Neural crest cell (in vitro differentiated cells): ENCODE measurements at places on chromosomes 2 and 18.

DNA sequence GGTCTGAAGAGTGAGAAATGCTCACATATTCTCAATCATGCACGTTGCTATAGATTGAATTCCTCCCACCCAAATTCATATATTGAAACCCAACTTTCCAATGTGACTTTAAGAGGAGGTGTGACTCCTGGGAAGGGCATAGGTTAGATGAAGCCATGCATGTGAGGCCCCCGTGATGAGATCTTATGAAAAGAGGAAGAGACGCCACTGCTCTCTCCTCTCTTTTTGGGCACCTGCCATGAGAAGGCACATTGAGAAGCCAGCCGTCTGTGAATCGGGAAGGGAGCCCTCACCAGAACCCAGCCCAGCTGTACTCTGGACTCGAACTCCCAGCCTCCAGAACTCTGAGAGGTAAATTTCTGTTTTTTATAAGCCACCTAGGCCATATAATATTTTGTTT lies 842.6 kb upstream of the SALL3 start:
- DNase-seq, result no peak

DNA sequence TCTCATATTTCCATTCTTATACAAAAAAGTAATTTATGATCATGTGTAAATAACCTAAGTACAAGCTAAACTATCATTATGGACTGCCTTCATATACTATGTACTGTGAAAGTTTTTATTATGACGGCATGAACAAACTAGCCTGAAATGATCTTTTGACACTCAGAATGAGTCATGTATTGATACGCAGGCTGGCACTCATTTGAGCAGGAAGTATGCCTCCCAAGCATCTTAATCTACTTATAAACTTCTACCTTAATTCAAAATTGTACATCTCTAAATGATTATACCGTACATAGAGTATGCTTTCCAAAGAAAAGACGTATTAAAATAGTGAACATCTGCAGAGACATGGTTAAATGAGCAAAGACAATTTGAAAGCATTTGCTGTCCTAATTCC lies 207.1 kb upstream of the SPOPL start:
- DNase-seq, result no peak

- no peak for DNase-seq
Observed at GRCh38 chr2:207136874-207137273, 28.9 kb downstream of the KLF7 start.

GRCh38 chr2:40304340-40304739 lies 147.6 kb downstream of the SLC8A1 start:
- DNase-seq, result no peak

GRCh38 chr18:74817576-74817975 lies 219.9 kb downstream of the ZNF407 start:
- no peak for DNase-seq

DNA sequence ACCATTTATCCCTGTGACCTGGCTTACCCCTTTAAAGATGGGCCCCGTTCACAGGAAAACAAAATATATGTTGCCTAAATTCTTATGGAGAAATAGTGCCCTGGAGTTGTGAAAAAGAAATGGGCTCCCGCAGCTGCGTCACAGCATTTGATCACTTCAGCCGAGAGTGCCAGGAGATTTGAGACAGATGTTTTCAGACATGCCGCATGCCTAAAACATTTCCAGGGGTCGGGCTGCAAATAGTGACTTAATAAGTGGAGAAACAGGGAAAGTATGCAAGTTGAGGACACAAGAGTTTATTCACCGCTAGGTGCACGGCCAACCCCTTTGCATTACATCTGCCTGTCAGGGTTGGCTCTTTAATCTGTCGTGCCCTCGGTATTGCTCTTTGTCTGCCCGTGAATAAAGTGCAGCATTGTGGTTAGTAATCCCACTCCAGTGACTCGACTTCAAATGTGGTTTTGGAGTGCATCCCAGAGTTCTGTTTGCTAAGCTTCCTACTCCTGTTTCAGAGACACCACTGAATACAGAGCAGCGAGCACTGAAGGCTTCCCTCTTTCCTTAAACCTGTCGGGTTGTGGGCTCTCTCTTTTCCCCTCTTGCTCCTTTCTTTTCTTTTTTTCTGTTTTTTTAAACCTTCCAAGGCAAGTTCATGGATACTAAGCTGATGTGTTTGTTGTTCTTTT lies 187.5 kb downstream of the LTBP1 start:
- DNase-seq, result no peak

GRCh38 chr2:232523402-232523681 lies 2.6 kb upstream of the CHRND start:
- DNase-seq, result no peak

- DNase-seq, result no peak
Observed at GRCh38 chr2:159904959-159905305, 106.9 kb upstream of the CD302 start.

GRCh38 chr2:72940786-72941185 lies 23.5 kb downstream of the EMX1 start:
- DNase-seq, result no peak

GRCh38 chr2:229586746-229587705 lies 127.3 kb downstream of the DNER start:
- DNase-seq, result peak; percentile 75

DNA sequence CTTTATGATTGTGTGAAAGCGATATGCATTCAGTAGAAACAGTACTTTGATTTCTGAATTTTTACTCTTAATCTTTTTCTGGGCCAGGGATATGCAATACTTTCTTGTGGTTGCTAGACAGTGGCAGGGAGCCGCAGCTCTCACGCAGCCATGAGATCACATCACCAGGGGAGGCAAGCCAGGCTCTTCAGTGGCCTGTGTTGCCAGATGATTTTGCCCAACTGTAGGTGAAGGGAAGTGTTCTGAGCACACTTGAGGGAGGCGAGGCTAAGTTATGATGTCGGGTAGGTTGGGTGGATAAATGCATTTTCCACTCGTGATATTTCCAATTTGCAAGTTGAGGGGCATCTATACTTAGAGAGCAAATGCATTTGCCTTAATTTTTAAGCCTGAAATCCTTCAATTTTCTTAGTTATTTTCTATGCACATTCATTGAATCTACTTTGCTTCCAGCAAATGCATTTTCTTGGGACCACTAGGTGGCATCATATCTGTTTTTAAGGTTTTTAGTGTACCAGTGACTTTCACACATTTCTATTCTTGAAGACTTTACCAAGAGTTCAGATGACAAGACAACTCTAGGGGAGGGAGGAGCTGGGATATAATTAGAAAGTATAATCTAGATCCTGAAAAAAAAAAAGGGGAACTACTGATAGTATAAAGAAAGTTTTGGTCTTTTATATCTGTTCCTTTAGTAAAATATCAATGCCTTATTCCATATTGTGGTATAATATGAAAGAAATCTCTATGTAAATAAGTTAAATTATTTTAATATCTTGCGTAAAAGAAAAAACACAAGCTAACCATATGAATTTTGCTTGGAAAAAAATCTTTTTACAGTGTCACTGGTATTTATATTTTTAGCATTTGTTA lies 643.3 kb downstream of the SOCS6 start:
- DNase-seq, result no peak

DNA sequence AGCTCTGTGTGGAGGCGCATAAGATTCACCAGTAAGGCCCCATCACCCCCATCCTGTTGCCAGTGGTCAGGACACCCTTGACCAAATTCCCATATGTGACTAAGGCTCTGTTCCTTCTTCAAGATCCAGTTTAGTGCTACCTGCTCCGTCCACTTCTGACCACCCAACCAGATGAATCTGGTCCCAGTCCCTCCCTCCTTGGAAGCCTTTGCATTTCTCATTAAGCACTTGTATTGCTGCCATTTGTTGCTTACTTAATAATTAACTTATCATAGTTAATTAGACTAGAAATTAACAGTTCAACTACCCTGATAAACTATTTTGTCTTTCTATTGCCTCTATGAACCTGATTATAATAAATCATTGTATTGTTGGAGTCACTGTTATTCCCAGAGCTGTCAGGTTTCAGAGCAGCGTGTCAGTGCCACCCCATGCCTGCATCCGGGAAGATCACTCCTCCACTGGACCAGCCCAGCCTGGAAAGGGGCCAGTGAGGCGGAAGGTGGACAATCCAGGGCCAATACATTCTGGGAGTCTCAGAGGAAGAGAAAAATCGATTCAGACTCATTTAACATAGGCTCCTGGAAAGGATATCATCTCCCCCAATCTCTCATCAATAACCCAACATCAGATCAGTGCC lies 9.5 kb upstream of the NAT8 start:
- DNase-seq, result no peak

- DNase-seq, result no peak
Observed at GRCh38 chr2:159960414-159960813, 102.0 kb downstream of the PLA2R1 start.

- DNase-seq, result no peak
Observed at GRCh38 chr18:51266773-51267172, 69.3 kb upstream of the MEX3C start.

DNA sequence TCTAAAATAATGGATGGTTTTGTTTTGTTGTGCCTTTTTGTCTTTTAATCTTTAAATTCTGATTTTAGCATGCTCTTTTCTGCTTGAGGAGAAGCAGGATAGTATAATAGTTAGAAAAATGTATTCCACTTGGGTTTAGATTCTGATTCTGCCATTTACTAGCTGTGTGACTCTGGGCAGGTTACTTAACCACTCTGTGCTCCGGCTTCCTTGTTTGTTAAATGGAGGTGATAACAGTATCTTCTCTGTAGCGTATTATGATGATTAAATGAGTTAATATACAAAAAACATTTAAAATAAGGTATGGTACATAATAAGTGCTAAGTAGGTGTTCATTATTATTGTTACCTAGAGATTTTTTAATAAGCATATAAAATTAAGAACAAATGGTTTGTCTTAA lies 26.9 kb upstream of the IL18RAP start:
- no peak for DNase-seq

- no peak for DNase-seq
Observed at GRCh38 chr2:161913865-161914264, 160.2 kb downstream of the DPP4 start.
